ENCODE measurements at places on chromosomes 11 and 22. TPM values are rescaled to one million over a fixed set of nuclear protein-coding genes. Genes with fewer than 3 reads are reported as not detected.

- H3K4me1 ChIP-seq: peaks cover 31% of the 10 kb centered on the region
- peak; percentile 42 for DNase-seq
- peak overlapping the region; percentile 80 for H3K27ac ChIP-seq
- H3K4me3 ChIP-seq: peak overlapping the region; percentile 97
- no peaks in the 10 kb centered on the region for H3K27me3 ChIP-seq
Measured at GRCh38 chr11:59614277-59615119, 1.1 kb downstream of the OSBP start.

DNA sequence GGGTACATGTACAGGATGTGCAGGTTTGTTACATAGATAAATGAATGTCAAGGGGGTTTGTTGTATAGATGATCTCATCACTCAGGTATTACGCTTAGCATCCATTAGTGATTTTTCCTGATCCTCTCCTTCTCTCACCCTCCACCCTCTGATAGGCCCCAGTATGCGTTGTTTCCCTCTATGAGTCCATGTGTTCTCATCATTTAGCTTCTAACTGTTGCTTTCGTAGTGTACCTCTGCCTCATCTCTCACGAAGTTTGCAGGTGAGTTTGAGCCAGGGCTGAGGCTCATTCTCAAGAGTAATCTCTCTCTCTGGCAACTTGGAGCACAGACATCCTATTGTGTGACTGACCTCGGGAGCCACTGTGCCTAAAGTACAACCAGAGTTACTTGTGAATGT, 4.7 kb upstream of the HBE1 start:
- no peaks in the 10 kb centered on the region for H3K27me3 ChIP-seq
- no peaks in the 10 kb centered on the region for H3K36me3 ChIP-seq
- H3K27ac ChIP-seq: no peak overlapping the region
- H3K4me3 ChIP-seq: no peak overlapping the region
- 0 out of 2 replicates have a peak, but pooled peaks cover 3% of the 10 kb centered on the region for H3K4me1 ChIP-seq
- DNase-seq: no peak

DNA sequence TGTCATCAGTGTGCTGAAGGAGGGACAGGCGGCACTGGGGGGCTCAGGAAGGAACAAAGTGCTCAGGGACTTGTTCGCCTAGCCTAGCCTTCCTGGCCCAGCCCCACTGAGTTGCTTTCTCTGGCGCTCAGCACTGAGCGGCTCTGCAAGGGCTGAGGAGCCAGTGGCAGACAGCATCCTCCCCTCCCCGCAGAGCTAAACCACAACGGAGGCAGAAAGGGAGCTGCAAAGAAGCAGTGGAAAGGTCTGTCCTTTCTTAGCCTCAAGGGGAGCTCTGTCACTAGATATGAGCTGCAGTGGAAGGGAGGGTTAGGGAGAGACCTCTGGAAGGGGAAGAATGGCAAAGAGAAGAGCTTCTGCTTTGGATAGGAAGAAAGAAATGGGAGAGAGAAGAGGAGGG, 89.7 kb upstream of the PHOX2A start:
- no peaks in the 10 kb centered on the region for H3K36me3 ChIP-seq
- H3K27me3 ChIP-seq: no peaks in the 10 kb centered on the region
- H3K4me3 ChIP-seq: no peak overlapping the region
- peaks cover 6% of the 10 kb centered on the region for H3K4me1 ChIP-seq
- H3K27ac ChIP-seq: no peak overlapping the region

- no peaks in the 10 kb centered on the region for H3K36me3 ChIP-seq
- H3K27me3 ChIP-seq: no peaks in the 10 kb centered on the region
- H3K4me3 ChIP-seq: peak overlapping the region; percentile 27
- peak; percentile 87 for DNase-seq
- peaks cover 46% of the 10 kb centered on the region for H3K4me1 ChIP-seq
- H3K27ac ChIP-seq: peak overlapping the region; percentile 63
Measured at GRCh38 chr11:15106201-15106965, 8.3 kb upstream of the INSC start.

- H3K4me1 ChIP-seq: no peaks in the 10 kb centered on the region
- no peaks in the 10 kb centered on the region for H3K27me3 ChIP-seq
- no peak overlapping the region for H3K27ac ChIP-seq
- H3K36me3 ChIP-seq: no peaks in the 10 kb centered on the region
Measured at GRCh38 chr11:64621283-64622019, 30.4 kb downstream of the SLC22A12 start.

DNA sequence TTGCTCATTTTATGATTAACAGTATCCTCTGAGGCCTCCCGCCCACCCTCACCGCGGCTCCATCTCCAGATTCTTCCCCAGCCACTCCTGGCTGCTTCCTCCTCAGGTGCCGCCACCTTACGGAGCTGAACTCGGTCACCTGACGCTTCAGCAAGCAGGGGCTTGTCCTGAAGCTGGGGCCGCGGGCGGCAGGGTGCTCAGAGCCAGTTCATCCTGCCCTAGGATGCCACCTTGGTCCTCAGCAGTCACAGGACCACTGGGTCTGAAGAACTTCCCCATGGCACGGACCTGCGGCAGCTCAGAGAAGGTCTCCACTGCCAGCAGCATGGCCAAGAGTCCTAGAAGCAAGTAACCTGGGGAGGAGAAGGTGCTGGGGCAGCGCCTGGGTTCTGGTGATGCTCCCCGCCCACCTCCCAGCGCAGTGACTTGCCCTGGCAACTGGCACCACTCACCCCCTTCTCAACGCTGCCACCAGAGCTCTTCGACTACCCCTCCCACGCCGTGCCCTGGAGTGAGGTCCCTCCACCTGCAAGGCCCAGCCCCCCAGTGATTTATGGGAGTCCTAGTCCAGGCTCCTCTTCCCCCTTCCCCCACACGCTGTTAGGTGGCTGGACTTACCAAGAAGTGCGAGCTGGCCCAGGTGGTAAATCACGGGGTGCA, 2.6 kb downstream of the KCNK7 start:
- H3K4me1 ChIP-seq: no peaks in the 10 kb centered on the region
- no peaks in the 10 kb centered on the region for H3K27me3 ChIP-seq
- DNase-seq: no peak
- H3K36me3 ChIP-seq: 0 out of 2 replicates have a peak, but pooled peaks cover 6% of the 10 kb centered on the region

DNA sequence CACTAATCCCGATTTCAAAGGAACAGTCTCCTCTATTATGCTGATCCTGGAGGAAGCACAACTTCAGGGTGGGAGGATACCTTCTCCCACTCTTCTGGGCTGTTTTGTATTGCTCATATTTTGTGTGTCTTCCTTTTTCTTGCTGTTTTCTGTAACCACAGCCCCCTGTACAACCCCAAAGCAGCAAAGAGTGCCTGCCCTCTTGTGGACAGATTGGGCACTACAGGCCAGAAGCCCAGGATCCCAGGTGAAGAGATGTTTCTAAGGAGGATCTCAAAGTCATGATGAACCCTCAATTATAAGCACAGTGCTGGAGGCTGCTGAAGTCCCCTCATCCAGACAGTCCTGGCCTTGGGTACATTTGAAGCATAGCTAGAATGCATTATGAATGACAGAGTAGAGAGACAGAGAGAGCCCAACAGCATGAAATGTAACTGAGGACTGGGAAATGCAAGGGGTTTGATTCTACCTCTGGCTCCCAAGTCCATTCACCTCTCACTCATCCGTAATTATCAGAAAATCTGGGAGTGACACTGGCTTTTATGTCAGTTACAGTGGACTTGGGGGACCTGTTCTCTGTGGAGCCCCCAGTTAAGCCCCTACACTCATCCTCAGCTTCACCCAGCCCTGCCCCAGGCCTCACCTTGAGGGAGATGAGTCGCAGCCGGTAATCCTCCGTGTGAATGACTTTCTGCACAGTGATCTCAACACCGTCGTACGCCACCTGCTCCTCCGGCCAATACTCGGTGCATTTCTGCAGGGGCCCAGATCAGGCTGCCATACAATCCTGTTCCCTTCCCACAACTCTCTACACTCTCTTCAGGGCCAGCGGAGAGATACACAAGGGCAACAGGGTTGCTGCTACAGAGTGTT, 6.2 kb upstream of the IGSF22 start:
- H3K27ac ChIP-seq: no peak overlapping the region
- H3K27me3 ChIP-seq: no peaks in the 10 kb centered on the region
- H3K36me3 ChIP-seq: no peaks in the 10 kb centered on the region
- DNase-seq: peak; percentile 41
- H3K4me1 ChIP-seq: no peaks in the 10 kb centered on the region

GRCh38 chr11:76369406-76369805, 11.5 kb downstream of the THAP12 start:
- H3K36me3 ChIP-seq: no peaks in the 10 kb centered on the region
- H3K4me3 ChIP-seq: no peak overlapping the region
- peaks cover 14% of the 10 kb centered on the region for H3K4me1 ChIP-seq
- no peak for DNase-seq

DNA sequence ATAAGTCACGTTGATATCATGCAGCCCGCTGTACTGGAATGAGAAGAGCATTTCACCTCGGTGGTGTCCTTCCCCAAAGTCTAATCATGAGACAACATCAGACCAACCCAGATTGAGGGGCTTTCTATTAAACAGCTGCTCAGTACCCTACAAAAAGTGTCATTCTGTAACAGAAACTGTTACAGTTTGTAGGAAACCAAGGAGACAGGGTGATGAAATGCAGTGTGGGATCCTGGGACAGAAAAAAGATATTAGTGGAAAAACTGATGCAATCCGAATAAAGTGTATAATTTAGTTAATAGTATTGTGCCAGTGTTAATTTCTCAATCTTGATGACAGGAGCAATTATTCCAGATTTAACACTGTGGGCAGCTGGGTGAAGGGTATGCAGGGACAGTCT, 128.0 kb downstream of the MICAL2 start:
- peak; percentile 55 for DNase-seq
- H3K27me3 ChIP-seq: no peaks in the 10 kb centered on the region
- peaks cover 19% of the 10 kb centered on the region for H3K4me1 ChIP-seq
- peak overlapping the region; percentile 38 for H3K27ac ChIP-seq
- peaks cover 33% of the 10 kb centered on the region for H3K36me3 ChIP-seq

DNA sequence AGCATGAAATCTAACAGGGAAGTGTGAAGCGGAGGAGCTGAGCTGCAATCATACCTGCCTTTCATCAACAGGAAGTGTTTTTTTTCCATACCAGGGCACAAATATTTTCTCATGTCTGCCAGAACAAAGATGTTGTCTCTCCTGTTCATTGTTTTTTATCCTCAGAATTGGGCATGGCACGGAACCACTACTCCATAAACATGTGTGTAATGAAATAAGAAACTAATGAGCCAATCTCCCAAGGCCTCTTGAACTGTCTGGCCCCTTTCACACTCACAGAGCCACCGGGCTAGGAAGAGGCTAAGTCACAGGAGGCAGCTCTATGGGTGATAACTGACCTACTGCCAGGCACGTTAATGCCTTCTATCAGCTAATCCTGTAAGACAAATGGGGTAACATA, 124.4 kb downstream of the ETS1 start:
- H3K27me3 ChIP-seq: no peaks in the 10 kb centered on the region
- no peak for DNase-seq
- no peak overlapping the region for H3K4me3 ChIP-seq
- peaks cover 43% of the 10 kb centered on the region for H3K4me1 ChIP-seq
- peak overlapping the region; percentile 65 for H3K27ac ChIP-seq

- no peaks in the 10 kb centered on the region for H3K36me3 ChIP-seq
- no peak for DNase-seq
- no peak overlapping the region for H3K27ac ChIP-seq
- no peaks in the 10 kb centered on the region for H3K27me3 ChIP-seq
- no peak overlapping the region for H3K4me3 ChIP-seq
Measured at GRCh38 chr22:26433805-26434204, 4.7 kb downstream of the ASPHD2 start.

- H3K4me1 ChIP-seq: peaks cover 49% of the 10 kb centered on the region
- H3K27ac ChIP-seq: peak overlapping the region; percentile 89
- H3K27me3 ChIP-seq: no peaks in the 10 kb centered on the region
- no peak for DNase-seq
- H3K36me3 ChIP-seq: no peaks in the 10 kb centered on the region
Measured at GRCh38 chr11:8834379-8834778, 76.6 kb upstream of the AKIP1 start.

GRCh38 chr11:130804306-130805076, 111.8 kb downstream of the SNX19 start:
- H3K4me3 ChIP-seq: no peak overlapping the region
- H3K27me3 ChIP-seq: no peaks in the 10 kb centered on the region
- H3K27ac ChIP-seq: no peak overlapping the region
- H3K36me3 ChIP-seq: no peaks in the 10 kb centered on the region
- DNase-seq: no peak

DNA sequence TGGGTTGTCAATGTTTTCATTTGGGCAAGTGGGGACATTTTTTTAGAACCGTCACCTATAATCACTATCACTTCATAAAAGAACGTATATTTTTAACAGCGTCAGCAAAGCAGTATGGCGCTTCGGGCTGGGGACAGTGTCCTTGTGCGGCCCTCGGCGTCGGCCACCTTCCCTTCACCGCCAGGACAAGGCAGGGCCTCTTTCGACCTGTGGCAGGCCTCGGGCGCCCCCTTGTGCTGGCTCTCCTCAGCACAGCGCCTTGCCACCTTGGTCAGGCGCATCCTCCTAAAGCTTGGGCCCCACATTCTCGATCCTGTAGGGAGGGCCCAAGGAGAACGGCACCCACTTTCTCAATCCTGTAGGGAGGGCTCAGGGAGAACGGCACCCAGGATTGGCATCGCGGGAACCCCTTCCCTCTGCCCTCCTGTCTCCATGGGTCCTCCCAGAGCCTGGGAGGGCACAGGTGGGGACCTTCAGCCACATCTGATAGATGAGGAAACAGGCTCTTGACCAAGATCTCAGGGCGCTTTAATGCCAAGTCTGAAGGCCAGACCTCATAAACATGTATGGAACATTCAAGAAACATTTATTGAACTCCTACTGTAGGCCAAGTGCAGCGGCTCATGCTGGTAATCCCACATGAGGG, 11.5 kb upstream of the FADD start:
- H3K36me3 ChIP-seq: no peaks in the 10 kb centered on the region
- H3K27me3 ChIP-seq: peaks cover 20% of the 10 kb centered on the region
- H3K4me1 ChIP-seq: no peaks in the 10 kb centered on the region
- DNase-seq: peak; percentile 74
- H3K27ac ChIP-seq: no peak overlapping the region

DNA sequence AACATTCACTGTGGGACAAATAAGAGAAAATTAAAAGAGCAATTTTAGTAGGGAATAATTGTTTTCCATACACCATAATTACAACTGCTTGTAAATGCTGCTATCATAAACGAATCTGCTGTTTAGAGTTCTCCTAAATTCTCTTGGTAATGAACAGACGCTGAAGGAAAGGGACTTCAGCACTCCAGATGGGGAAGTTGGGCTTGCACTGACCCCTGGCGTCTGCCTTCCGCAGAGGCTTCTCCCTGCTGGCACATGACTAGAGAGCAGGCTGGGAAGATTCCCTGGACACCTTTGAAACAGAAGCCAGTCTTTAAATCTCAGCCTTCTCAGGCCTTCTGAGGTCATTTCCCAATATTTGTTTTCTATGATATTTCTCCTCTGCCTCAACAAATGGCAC, 84.1 kb downstream of the NXPE2 start:
- H3K36me3 ChIP-seq: no peaks in the 10 kb centered on the region
- H3K4me1 ChIP-seq: no peaks in the 10 kb centered on the region
- no peak overlapping the region for H3K4me3 ChIP-seq
- DNase-seq: peak; percentile 75

PRDM10 gene
- 2.9 TPM for polyA plus RNA-seq

EHD1 gene
- 56.3 TPM for polyA plus RNA-seq

SERHL2 gene
- 5.0 TPM for polyA plus RNA-seq

MS4A3 gene
- polyA plus RNA-seq: not detected

PKDREJ gene
- polyA plus RNA-seq: not detected

GAL3ST1 gene
- not detected for polyA plus RNA-seq

PATE4 gene
- polyA plus RNA-seq: not detected

SLC22A6 gene
- polyA plus RNA-seq: not detected

SLC22A12 gene
- polyA plus RNA-seq: not detected

KCNJ1 gene
- polyA plus RNA-seq: not detected

MAPK8IP2 gene
- polyA plus RNA-seq: 0.06 TPM

TMEM121B gene
- not detected for polyA plus RNA-seq

OR51A7 gene
- polyA plus RNA-seq: not detected

ZBTB16 gene
- not detected for polyA plus RNA-seq

DTX4 gene
- 0.16 TPM for polyA plus RNA-seq

MPST gene
- 48.5 TPM for polyA plus RNA-seq

HORMAD2 gene
- polyA plus RNA-seq: not detected

PHETA2 gene
- polyA plus RNA-seq: 33.4 TPM

THRSP gene
- not detected for polyA plus RNA-seq
